KG1 (cell line): ENCODE measurements at places on chromosomes 6 and 20.
A peak's percentile ranks its signal among the peaks of the same experiment; 100 is the strongest.

DNA sequence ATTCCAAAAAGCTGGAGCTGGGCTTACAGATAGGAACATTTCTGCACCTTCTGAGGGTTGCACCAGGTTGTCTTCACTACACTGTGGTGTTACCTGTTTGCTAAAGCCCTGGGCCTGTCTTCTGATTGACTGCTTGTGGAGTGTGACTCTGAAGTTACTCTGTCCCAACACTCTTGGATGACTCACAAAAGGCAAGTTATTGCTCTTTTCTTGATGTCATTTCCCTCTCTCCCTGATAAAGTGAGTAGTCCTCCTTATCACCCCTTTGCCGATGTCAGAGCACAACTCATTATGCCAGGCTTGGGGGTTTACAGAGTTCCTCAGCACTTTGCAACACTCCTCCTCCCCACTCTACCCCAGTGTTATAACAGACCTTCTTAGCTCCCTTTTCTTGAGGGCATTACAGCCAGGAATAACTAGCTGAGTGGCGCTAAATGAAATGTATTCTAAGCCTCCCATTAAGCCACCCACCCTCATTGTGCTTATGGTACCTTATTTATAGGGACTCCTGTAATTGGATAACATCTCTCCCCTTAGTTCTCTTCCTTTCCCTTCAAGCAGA lies 36.1 kb upstream of the NKX2-4 start:
- DNase-seq: no peak

DNA sequence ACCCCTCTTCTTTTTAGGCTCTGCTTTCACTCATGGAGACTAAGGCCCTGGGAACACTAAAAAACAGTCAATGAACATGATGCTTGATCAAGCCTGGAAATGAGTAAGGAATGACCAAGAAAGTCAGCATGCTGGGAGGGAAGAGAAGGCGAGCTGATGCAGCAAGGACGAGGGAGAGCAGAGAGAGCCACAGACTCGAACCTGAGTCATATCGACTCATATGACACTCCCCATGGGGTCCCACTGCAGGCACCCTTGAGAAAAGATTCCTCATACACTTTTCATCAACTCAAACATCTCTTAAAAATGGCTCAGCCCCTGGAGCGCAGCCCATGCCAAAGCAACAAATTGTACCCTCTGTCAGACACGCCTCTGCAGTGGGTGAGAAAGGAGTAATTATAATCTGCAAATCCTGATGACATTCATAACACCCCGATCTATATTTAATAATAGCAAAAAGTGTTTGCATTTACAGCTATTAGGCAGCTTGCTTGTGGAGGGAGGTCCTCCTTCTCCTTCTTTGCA lies 127.2 kb downstream of the F13A1 start:
- DNase-seq: no peak

DNA sequence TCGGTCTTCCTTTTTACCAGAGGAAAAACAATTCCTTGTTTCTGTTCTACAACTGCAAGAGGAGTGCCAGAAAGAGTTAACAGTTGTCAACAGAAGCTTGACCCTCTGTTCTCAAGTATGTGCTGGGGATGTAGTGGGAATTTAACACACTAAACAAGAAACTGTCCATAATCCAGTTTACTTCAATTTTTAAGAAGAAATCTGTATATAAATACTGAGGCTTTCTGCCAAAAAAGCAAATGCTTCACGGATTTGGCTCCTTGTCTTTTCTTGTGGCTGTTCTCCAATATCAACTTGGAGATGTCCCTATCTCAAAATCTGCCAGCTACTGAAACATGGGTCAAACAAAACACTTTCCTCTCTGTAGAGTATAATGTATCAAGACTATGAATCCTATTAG lies 26.8 kb downstream of the REV3L start:
- no peak for DNase-seq

DNA sequence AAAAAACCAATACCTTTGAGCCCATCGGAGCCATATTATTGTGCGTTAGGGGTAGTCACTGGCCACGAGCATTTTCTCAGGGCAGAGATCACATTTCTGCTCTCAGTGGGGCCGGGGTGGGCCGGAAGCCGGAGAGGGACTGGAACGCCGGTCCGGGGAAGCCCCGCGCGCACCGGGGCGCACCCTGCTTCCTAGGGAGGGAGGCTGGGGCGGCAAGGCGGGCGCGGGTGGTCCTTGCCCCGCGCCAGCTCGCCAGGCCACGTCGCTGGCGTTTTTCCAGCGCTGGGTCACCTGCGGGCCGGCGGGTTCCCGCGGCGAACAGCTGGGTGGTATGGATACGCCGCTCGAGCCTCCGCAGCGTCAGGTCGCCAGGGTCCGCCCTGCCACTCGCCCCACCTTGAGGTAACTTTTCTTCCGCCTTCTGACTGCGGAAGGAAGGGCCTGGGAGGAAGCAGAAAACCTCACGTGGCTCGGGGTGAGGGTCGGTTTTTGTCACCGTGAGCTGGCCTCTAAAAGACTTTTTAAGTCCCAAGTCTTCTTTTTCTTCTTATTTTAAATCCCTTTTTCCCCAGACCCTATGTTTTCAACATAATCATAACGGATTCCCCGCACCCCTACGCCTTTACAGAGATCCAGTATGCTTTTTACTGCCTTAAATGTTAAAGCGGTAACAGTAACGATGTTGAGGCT lies 2.7 kb upstream of the EEF1A1 start:
- DNase-seq: peak; percentile 83

DNA sequence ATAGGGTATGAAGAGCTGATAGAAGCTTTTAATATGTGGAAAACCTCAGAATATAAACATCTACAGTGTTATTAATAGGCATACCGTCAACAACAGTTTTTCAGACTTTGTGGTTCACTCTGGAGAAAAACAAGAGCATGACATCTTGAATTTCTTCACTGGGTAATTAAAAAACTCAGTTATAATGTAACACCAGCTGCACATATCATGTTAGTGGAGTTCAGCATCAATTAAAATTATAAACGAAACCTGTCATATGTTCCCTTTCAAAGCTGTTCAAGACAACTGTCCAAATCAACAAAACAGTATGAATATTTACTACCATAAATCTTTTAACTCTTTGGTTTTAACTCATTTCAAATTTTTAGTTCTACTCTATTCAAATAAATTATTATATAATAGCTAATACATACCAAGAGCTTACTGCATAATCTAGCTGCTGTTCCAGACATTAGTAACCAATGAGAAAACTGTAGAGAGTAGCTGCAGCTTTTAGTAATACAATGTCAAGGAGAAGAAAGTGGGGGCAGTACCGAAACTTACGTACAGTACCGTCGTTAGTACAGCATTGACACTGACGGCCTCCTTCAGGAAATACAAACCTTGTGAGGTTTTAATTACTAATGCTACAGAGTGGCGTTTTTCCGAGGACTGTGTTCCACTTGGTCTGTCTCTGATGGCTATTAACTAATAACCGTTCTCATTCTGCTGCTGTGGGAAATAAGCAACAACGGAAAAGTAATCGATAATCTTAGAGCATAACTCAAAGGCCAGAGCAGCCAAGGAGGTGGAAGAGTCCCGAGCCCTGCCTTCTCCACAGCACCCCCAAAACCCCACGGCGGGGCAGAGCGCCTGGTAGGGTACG lies 532 bp upstream of the PM20D2 start:
- peak; percentile 83 for DNase-seq

DNA sequence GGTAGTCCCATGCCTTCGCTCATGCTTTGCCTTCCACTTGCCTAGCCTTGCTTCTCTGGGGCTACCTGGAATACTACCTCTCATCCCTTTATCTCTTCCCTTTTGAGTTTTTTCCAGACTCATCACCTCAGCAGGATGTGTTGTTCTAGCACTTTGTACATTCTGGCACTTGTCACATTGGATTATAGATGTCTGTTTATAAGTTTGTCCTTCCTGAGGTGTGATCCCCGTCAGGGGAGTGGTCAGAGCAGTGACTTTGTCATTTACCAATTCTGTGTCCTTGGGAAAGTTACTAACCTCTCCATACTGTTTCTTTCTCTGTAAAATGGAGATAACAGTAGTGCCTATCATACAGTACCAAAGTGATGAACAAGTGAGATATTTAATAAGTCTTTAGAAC lies 66.5 kb downstream of the CTNNBL1 start:
- no peak for DNase-seq

- DNase-seq: no peak
Observed at GRCh38 chr20:9330151-9330550, 184.2 kb upstream of the LAMP5 start.

DNA sequence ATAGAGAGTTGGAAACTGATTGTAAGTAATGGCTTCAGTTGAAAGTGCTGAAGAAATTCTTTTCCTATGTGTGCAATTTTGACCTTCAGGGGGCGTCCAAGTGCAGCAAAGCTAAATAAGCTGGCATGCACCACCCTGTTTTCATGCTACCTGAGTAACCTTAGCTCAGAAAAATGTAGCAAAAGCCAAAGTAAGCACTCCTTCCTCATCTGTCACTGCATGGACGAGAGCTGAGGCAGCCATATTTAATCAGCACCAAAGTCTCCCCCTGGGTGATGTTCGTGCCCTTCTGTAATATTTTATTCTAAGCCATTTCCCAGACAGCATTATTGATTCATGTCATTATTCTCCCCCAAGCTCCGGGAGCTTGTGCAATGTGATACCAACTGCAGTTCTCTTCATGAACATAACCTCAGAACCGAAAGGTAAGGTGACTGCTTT lies 123.1 kb downstream of the RPS12 start:
- no peak for DNase-seq

DNA sequence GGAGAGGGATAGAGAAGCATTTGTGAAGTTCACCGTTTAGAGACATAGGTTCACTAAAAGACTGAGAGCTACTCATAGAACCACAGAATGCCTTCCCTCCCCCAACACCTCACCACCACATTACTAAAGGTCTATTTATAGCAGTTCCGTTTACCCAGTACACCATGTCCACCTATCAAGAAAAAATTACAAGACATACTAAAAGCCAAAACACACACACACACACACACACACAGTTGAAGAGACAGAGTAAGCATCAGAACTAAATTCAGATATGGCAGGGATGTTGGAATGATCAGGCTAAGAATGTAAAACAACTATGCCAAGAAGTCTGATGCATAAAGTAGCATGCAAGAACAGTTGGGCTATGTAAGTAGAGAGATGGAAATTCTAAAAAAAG lies 52.3 kb downstream of the SLC22A3 start:
- DNase-seq: no peak

GRCh38 chr20:16111172-16111832 lies 461.9 kb downstream of the KIF16B start:
- no peak for DNase-seq

DNA sequence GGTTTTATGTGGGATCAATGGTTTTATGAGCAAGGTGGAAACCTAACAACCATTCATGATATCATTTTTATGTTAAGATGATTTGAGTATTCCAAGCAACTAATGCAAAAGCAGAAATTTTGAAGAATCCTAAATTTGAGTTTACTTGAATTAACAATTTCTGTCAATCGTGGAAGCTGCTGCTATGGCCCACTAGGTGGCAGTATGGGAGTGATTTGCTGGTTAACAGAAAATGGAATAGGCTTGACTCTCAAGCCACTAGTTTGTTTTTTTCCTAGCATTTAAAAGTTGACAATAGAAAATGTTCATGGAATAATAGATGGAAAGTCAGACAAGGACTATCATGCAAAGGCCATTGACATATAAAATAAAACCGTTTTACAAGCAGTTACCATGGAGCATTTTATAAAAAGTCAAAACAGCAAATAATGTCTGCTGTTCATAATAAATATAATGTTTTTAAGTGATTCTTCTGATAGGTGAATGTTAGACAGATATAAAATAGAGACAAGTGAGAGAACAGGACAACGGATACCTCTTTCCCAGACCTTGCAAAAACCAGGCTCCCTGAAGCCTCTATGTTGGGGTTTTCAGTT lies 43.0 kb upstream of the TMEM200A start:
- peak; percentile 83 for DNase-seq

GRCh38 chr6:155599561-155599960 lies 143.9 kb upstream of the NOX3 start:
- DNase-seq: no peak

- DNase-seq: no peak
Observed at GRCh38 chr6:103081876-103082630, 1688.5 kb downstream of the GRIK2 start.

DNA sequence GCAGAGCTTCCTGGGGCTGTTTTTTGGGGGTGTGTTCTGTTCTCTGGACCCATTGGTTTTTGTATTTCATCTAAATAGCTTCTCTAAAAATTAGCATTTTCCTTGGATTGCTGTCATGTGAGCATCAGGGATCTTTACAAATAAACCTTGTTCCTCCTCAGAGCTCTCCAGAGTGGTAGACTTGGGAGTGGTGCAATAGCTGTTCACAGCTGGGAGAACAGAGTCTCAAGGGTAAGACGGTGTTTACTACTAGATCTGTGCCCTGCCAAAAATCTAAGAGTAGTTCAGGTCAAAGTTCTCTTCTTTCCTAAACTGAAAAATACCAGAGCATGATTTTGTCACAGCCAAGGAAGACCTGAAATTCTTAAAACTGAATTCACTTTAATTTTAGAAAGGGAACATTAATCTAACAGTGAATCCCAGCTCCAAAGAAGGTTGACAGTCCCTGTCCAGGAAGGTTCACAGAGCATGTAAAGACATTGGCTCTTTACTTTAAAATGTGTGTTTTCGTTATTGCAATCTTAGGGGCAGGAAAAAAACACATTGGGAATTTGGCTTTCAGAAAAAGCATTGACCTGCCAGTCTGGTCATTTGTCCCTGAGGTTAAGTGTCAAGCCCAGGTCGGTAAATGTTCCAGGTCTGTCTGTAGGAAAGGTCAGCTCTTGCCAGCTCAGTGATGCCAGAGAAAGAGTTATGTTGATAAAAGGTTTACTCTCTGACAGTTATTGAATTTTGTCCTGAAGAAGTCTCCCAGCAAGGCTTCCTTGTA lies 43.3 kb downstream of the VAPB start:
- no peak for DNase-seq

GRCh38 chr6:35376281-35376680 lies 33.9 kb downstream of the PPARD start:
- DNase-seq: no peak

DNA sequence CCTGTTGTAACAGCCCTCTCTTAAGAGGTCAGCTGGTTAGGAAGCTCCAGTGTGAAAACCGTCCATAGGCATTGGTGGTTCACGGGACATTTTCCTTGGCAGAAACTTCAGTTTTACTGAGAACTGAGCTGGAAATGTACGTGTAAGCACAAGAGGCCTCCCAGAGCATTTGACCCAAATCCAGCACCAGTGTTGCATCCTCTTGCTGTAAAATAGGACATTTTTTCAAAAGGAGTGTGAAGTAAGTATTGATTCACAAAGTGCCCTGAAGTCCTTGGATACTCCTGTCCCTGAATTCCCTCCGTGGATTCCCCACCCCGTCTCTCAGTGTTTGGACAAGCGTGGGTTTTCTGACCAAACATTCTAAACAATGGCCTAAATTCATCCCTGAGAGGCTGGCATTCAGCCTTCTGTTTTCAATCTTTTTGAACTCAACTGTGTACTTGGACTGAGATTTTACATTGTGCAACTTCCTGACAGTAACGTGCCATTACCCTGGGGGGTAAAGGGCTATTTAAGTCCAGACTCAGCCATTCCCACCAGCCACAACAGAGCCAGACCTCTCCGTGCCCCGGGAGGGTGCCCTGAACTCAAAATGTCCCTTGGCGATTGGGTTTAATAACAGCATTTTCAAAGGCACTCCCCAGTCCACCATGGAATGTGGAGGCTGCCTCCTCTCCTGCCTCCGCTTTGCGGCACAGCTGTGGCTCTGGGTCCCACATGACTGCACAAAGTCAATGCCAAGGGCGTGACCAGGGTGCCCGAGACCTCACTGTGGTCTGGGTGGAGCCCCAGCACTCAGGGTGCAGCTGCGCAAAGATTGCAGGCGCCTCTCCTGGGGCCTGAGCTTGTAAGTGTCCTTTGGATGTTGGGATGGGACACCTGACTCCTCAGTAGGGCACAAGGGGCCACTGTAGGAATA lies 92.7 kb upstream of the AFDN start:
- DNase-seq: no peak
